Adrenal gland (tissue), 19 donors: ENCODE measurements at places on chromosomes 3 and 15.

GRCh38 chr3:172070269-172070668, 30.9 kb downstream of the FNDC3B start:
- DNase-seq = no peak
- H3K27ac ChIP-seq = peak overlapping the region; percentile 35
- peak overlapping the region; percentile 1 for H3K4me3 ChIP-seq
- no peaks in the 10 kb centered on the region for H3K27me3 ChIP-seq
- H3K4me1 ChIP-seq = peaks cover 63% of the 10 kb centered on the region

- no peaks in the 10 kb centered on the region for H3K27me3 ChIP-seq
- H3K4me1 ChIP-seq = no peaks in the 10 kb centered on the region
- no peak overlapping the region for H3K27ac ChIP-seq
- no peak for DNase-seq
Observed at GRCh38 chr15:67501177-67501835, 19.6 kb upstream of the C15orf61 start.

- H3K27me3 ChIP-seq = no peaks in the 10 kb centered on the region
- no peaks in the 10 kb centered on the region for H3K36me3 ChIP-seq
- DNase-seq = peak; percentile 76
- peaks cover 40% of the 10 kb centered on the region for H3K4me1 ChIP-seq
- H3K27ac ChIP-seq = peak overlapping the region; percentile 72
- peak overlapping the region; percentile 40 for H3K4me3 ChIP-seq
Observed at GRCh38 chr3:141659821-141660613, 78.1 kb upstream of the RNF7 start.

DNA sequence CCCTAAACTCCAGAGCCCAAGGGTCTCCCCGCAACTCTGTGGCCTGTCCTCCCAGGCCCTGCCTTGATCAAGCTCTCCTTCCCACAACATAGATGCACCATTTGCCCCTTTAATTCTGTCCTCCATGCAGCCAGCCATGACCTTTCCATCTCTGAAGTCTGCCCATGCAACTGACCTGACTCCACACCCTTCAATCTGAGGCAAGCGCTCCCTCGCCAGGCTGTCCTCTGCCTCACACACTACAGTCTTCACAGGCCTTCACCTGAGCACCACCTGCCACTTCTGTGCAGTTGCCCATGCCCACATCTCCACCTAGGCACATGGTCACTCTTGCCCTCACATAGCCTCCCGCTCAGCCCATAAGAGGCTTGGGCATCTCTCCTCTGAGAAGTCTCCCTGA, 244.0 kb downstream of the OCA2 start:
- no peak overlapping the region for H3K27ac ChIP-seq
- no peaks in the 10 kb centered on the region for H3K27me3 ChIP-seq
- H3K4me3 ChIP-seq = no peak overlapping the region
- no peaks in the 10 kb centered on the region for H3K4me1 ChIP-seq

- peak; percentile 88 for DNase-seq
- no peaks in the 10 kb centered on the region for H3K4me1 ChIP-seq
- H3K27ac ChIP-seq = no peak overlapping the region
- H3K27me3 ChIP-seq = peaks cover 14% of the 10 kb centered on the region
Observed at GRCh38 chr15:91049378-91050127, 27.2 kb upstream of the VPS33B start.

GRCh38 chr15:52139599-52140462, 27.3 kb upstream of the BCL2L10 start:
- H3K27ac ChIP-seq = no peak overlapping the region
- H3K4me1 ChIP-seq = no peaks in the 10 kb centered on the region
- no peak overlapping the region for H3K4me3 ChIP-seq

- H3K27ac ChIP-seq = no peak overlapping the region
- no peaks in the 10 kb centered on the region for H3K27me3 ChIP-seq
- H3K4me1 ChIP-seq = peaks cover 27% of the 10 kb centered on the region
- H3K4me3 ChIP-seq = no peak overlapping the region
- no peaks in the 10 kb centered on the region for H3K36me3 ChIP-seq
Observed at GRCh38 chr3:57816471-57817095, 60.5 kb downstream of the SLMAP start.

DNA sequence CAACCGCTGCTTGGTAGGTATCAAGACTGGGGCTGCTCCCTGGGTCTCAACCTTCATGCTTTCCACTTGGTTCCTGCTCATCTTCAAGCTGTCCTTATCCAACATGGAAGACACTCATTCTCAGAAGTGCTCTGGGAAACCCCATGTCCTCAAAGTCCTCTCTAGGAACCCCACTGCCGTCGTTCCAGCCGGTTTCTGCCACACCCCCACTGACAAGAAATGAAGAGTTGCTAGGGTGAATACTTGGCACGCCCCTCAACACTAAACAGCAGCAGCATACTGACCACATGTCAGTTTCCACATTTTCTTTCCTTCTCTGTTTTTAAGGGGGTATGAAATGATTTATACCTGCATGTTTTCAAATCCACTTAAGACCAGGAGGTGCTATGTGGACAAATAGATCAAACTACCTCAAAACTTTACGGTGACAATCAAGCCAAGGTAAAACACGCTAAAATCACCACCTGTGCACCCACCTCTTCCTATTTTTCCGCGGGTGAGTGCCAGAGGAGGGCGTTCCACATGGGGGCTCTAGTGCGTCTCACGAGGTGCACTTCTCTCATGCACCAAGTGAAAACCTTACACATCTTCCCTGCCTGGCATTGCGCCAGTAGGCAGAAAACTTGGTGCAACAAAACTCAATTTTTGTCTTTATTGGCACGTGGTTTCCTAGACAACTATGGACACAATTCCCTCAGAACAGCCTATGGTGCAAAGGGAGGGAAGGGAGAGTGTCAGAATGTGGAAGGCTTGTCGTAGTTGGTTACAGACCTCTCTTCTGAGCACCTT, 125.1 kb downstream of the TJP1 start:
- H3K4me3 ChIP-seq = no peak overlapping the region
- no peak for DNase-seq
- peaks cover 9% of the 10 kb centered on the region for H3K36me3 ChIP-seq
- no peaks in the 10 kb centered on the region for H3K27me3 ChIP-seq

- no peak for DNase-seq
- no peak overlapping the region for H3K27ac ChIP-seq
- no peak overlapping the region for H3K4me3 ChIP-seq
- H3K27me3 ChIP-seq = no peaks in the 10 kb centered on the region
- H3K4me1 ChIP-seq = no peaks in the 10 kb centered on the region
Observed at GRCh38 chr3:153150991-153151390, 11.0 kb upstream of the RAP2B start.

DNA sequence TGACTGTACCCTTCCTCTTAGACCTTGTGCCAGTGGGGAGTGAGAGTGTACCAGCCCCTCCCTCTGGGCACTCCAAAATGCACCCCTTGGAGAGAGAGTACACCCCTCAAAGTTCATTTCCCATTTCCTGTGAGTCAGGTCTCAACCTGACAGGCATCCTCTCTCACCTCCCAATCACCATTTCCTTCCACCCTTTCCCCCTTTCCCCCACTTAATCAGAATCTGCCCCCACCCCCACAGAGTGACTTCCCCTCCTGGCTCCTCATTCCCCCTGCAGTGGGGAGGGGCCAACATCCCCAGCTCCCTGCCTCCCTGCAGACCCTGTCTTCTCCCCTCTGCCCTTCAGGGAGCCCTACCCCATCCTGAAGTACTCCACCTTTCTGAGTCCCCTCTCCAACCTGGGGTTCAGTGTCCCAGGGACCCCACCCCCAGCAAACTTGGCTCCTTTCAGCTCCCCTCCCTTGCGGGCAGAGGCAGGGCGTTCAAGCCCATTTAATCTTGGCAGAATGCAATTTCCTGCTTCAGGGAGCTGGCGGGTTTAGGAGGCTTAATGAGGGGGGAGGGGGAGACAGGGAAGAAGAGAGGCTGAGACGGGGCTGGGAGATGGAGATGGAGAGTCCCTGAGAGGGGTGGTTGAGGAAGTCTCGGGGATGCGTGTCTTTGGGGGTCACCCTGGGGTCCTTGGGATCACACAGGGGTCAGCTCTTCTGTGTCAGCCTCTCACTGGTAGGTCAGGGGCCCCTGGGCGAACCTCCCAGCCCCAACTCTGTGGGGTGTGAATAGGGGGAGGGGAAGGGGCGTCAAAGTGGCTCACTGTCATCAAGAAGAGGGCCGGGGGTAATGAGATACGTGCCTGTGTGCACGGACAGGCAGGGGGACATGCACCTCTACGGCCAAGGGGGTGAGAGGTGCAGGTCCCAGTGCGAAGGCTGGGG, 16.6 kb upstream of the SEMA3F start:
- H3K4me1 ChIP-seq = no peaks in the 10 kb centered on the region
- no peaks in the 10 kb centered on the region for H3K27me3 ChIP-seq
- H3K4me3 ChIP-seq = no peak overlapping the region
- H3K36me3 ChIP-seq = no peaks in the 10 kb centered on the region

DNA sequence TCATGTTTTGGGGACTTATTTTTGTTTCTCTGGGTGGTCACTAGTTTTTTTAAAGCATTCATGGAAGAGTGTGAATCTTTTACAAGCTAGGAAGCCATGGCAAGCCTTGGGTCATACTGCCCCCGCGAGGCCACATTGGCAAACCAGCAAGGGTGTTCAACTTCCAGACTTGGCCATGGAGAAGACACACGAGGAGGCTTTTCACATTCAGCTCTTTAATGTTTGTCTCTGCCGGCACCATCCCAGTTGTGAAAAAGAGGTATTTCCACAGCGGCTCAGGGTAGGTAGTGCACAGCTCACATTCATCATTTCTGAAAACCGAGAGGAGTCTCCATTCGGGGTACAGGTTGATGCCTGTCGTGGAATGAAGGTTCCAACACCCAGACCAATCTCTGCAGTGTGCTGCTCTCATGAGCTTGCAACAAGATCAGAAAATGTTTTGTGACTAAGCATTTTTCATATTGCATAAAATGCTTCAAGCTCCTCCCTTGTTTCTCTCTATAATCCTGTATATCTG, 7.7 kb downstream of the CCR5 start:
- peaks cover 4% of the 10 kb centered on the region for H3K27me3 ChIP-seq
- no peak overlapping the region for H3K4me3 ChIP-seq
- H3K36me3 ChIP-seq = no peaks in the 10 kb centered on the region
- DNase-seq = peak; percentile 78
- H3K27ac ChIP-seq = no peak overlapping the region

DNA sequence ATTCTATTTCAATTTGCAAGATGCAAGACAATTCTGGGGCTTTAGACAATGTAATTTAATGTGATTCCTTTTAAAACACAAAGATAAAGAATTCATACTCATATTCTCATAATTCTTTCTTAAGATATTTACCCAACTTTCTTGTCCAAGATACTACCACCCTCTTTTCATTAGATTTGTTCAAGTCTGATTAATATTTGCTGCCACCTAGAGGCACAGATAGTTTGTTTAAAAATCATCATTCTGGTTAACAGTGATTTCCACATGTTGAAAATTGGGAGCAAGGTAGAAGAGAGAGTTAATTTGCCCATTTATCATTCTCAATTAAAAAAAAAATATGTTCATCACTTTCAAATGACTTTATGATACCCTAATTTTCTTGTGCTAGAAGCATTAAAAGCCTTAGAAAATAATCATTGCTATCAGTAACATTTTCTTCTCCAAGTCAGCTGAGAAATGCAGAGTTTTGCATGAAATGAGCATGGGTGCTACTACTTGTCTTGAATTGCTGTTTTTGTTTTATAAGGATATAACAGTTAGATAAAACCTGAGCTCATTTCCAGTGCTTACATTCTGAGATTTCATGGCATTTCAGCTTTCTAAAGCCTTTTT, 11.6 kb downstream of the TAMM41 start:
- no peaks in the 10 kb centered on the region for H3K4me1 ChIP-seq
- H3K27me3 ChIP-seq = no peaks in the 10 kb centered on the region
- no peak for DNase-seq
- H3K4me3 ChIP-seq = no peak overlapping the region

DNA sequence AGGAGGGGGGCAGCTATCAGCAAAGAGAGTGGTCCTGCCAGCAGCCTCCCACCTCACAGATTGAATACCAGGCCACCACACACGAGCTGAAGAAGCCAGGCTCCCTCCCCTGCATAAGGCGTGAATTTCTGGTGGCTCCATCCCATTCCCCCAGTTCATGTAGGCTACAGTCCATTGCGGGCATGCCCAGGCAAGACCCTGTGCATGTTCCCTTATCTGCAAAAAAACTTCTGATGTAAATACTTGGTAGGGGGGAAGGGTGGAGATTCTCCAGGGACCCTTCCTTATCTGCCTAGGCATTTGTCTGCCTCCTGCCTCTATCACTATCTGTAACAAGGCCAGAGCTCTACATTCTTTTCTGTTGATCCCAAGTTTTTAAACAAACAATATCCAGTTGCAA, 27.6 kb upstream of the UBP1 start:
- DNase-seq = no peak
- H3K4me1 ChIP-seq = no peaks in the 10 kb centered on the region
- no peaks in the 10 kb centered on the region for H3K27me3 ChIP-seq
- no peaks in the 10 kb centered on the region for H3K36me3 ChIP-seq

DNA sequence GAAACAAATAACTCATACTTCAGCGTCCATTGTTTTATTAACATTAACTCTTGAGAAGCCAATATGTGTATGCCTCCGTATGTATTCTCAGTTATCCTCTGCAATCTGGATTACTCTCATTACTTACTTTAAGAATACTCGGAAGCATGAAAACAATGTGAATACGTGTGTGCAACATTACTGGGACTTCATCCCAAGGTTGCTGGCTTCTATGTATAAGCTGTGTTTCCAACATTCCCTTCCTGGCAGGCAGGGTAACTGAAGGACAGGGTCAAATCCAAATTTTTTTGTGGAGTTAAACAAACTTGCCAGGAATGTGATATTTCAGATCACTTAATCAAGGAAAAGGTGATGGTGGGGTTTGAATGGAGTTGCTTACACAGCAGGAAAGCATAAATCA, 34.5 kb upstream of the NR1I2 start:
- no peak overlapping the region for H3K27ac ChIP-seq
- H3K36me3 ChIP-seq = peaks cover 5% of the 10 kb centered on the region
- H3K4me3 ChIP-seq = no peak overlapping the region
- no peaks in the 10 kb centered on the region for H3K4me1 ChIP-seq
- H3K27me3 ChIP-seq = no peaks in the 10 kb centered on the region

DNA sequence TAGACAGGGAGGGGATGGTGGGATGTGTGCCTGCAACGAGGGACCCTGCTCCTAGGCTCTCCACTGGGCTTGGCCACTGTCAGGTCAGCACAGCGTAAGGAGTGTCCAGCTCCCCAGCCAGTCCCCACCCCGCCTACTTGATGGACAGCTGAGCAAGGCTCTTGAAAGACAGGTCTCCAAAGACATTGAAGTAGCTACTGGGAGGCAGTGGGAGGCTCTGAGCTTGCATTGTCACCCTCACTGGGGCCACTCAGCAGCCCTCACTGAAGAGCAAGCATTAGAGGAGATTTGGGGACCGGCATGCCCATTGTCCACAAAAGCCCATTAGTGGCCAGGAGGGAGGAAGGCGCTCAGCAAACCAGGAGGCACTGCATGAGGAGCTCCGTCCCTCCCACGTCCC, 146.5 kb downstream of the MEGF11 start:
- H3K4me1 ChIP-seq = no peaks in the 10 kb centered on the region
- no peak for DNase-seq
- no peak overlapping the region for H3K4me3 ChIP-seq

DNA sequence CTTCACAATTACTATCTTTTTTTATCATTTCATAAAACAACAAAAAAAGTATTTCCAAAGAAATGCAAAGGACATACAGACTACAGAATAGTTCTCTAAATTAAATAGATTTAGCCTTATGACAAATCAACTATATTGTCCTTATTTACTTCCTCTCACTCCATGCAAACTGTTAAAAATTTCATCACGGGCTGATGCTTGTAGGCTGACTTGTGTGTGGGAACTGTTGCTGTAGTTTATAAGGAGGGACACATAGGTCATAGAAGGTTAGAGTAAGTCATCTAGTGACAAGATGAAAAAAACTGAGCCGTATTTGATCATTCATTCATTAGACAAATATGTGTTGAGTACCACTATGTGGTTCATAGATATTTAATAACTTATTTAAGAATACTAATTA, 232.5 kb upstream of the TBL1XR1 start:
- no peaks in the 10 kb centered on the region for H3K27me3 ChIP-seq
- no peak overlapping the region for H3K4me3 ChIP-seq
- DNase-seq = no peak
- H3K36me3 ChIP-seq = no peaks in the 10 kb centered on the region
- H3K4me1 ChIP-seq = no peaks in the 10 kb centered on the region
